Brain (organoid and tissue), 16 donors: ENCODE measurements at places on chromosomes 7 and 10.

- DNase-seq = no peak
Measured at GRCh38 chr7:28509251-28510025, 97.1 kb downstream of the CREB5 start.

DNA sequence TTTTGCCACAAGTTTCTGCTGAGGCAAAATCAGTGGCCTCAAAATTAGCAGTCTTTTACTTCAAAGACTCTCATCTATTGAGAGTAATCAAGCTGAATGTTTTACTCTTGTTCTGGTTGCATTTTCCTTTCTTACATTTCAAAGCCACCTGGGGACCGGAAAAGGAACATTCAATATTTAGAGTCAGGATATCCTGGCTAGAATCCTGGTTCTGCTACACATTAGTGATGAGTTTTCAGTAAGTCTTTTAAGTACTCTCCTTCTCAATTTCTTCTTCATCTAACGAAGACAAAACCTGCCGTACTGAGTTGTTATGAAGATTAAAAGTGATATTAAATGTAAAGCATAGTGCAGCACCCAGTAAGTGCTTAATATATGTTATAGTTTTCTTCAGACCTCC, 52.5 kb downstream of the LAMB4 start:
- no peak for DNase-seq

DNA sequence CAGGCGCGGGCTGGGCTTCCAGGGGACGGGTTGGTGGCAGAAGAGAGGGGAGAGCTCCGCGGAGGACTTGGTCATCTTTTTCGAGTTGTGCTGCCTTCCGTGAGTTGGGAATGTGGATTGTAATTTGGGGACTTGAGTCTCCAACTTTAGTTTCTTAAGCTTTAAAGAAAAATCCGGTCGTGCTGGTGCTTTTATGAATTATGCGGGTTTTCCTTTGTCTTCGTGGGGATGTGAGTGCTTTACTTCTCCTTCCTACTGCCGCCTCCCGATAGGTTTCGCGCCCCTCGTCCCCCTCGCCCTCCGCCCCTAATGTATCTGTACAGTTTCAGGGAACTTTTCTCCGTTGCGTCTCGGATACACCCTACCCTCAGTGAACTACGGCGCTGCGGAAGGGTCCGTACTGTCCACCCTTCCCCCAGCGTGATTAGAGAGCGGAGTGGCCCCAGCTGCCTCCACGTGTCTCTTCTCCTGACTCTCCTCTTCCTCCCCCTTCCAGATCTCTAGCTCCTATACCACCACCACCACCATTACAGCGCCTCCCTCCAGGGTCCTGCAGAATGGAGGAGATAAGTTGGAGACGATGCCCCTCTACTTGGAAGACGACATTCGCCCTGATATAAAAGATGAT, 649 bp downstream of the SCD start:
- no peak for DNase-seq

- no peak for DNase-seq
Measured at GRCh38 chr7:144709066-144709465, 126.8 kb downstream of the TPK1 start.

DNA sequence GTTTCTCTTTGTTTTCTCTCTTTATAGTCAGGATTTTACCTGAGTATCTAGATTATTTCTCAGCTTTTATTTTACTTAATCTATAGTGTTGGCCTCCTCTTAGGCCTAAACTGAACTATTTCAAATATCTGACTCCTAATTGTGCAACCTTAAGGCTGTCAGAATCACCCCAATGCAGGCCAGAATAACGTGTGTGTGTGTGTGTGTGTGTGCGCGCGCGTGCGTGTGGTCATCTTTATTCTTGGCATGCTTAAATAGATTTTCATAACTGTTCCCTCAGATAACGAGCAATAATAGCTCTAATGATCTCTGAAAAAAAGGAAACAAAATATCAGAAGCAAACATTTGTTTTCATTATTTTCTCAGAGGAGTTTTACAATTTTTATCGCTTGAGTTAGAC, 92.4 kb downstream of the PCDH15 start:
- no peak for DNase-seq

- no peak for DNase-seq
Measured at GRCh38 chr10:90819911-90820310, 37.9 kb downstream of the HTR7 start.

DNA sequence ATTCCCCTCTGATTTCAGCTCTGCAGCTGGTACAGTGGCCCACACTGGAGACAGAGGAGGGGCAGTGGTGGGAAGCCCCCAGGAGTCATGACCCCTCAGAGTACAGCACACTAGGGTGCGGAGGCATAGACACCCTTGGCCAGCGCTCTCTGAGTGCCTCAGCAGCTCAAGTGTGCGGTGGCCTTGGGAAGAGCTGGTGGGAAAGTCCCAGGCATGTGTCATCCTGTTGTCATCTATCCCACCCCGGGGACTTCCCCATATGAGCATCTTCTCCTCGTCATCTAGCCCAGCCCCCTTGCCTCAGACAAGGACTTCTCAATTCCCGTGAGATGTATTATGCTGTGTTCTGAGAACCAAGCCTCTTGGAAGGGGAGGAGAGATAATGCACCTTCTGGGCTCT, 15.6 kb upstream of the PPIF start:
- no peak for DNase-seq

DNA sequence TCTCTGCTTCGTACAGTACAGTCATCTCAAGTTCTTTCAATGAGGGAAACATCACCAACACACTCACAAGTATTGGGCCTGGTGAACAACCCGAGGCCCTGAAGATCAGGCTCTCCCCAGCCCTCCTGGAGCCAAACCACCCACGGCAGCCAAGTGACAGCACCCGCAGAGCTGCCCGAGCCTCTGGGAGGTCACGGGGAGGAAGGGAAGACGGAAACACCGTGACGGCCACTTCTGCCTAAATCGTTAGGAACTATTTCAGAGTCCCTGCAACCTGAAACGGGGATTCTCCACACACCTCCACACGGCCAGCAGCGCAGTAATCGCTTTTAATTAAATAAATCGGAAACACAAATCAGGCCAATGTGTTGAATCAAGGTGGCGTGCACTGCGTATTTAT, 222.6 kb downstream of the MAD1L1 start:
- DNase-seq = no peak

- DNase-seq = no peak
Measured at GRCh38 chr7:139875821-139876241, 46.8 kb downstream of the TBXAS1 start.

DNA sequence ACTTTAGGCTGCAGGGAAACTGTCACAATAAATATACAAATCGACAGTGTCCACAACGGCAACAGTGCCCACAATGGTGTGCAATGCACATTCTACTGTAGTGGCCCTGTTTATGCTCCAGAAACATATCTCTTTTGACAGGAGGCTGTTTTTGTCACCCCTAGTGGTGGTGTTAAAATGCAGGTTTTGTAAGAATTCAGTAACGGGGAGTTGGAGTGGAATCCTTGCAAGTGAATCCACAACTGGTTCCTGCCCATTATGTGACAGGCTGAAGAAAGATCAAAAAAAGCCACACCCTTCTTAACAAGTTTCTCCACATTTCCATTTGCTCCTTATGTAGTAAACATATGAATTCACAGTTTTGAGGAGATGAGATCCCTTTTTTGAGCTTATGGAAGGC, 58.5 kb downstream of the BEND7 start:
- no peak for DNase-seq

DNA sequence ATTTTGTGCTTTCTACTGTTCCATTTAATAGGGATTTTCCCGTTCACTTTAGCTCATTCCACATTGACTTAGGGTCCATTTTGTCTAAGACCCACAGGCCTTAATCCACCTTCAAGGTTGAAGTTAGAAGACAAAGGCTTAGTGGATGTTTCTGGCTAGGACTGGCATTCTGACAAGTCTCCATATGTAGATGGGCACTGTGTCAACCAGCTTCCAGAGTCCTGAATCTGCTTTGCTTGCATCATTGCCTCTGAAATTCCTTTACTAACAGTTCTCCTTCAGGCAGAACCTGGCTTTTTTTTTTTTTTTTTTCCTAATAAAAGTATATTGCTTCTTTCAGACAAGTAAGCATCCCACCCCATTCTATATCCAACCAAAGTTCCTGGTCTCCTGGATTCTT, 69.6 kb upstream of the PDCD4 start:
- DNase-seq = no peak

DNA sequence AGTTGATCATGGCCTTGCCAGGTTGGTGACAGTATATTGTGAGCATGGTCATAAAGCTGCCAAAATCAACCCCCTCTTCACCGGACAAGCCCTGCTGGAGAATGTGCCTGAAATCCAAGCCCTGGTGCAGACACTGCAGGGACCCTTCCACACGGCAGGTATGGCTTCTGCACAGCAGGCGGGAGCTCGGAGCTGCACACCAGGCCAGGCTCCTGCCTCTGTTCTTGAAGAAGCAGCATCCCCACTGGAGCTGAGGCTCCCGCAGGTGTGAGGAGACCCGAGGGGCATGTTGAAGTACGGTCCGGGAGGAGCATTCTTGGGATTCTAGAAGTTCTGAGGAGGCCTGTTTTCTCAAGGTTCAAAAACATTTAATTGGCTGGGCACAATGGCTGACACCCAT, 12.7 kb downstream of the DHTKD1 start:
- DNase-seq = no peak

GRCh38 chr10:110353244-110354119, 48.8 kb upstream of the SMNDC1 start:
- peak; percentile 58 for DNase-seq

DNA sequence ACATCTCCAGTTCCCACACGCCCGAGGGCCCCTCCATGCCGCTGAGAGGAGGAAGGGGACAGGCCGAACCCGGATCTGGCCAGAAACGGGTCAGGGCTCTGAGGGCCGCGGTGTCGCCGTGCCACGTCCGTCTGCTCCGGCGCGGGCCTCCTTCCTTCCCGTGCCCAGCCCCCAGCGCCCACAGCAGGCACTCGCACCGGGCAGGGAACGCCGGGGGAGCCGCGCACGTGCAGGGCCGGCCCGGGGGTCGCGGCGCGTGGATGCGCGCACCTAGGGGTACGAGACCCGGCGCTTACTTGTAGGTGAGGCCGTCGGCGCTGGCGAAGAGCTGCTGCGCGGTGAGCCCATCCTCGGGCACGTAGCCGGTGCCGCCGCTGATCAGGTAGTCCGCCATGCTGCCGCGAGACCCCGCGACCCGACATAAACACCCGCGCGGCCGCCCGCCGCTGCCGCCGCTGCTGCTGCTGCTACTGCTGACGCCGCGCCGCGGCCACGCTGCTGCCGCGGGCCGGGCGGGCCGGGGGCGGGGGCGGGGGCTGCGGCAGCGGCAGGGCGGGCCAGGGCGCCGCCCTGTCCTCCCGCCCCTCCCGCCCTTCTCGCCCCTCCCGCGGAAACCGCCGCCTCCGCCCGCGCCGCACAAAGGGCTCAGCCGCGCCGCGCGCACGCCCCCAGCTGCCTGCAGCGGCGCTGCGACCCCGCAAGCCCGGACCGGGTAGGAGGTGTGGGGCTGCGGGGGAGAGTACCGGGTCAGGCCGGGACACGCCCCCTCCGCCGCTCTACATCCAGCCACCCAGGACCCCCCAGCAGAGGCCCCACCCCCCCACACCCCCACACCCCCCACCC, 4.1 kb downstream of the IMPDH1 start:
- peak; percentile 79 for DNase-seq

GRCh38 chr7:36203071-36203790, 50.2 kb downstream of the EEPD1 start:
- no peak for DNase-seq

DNA sequence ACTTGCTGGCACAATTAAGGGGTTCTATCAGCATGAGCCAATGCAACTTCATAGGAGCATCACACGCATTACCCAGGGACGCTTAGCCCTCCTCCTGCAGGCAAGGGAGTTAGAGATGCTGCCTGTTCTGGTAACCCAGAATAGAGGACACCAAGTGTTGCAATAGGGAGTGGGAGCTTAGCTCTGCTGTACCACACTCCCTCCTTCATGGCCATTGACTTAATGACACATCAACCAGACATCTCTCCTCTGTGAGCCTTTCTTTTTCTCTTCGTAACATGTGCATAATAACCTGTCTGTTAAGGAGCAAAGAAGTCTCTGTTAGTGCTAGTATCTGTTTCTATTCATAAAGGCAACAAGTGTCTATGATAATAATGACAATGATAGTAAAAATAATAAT, 282.4 kb downstream of the SORCS3 start:
- no peak for DNase-seq

GRCh38 chr7:30225863-30226613, 58.4 kb upstream of the ZNRF2 start:
- DNase-seq = peak; percentile 68

DNA sequence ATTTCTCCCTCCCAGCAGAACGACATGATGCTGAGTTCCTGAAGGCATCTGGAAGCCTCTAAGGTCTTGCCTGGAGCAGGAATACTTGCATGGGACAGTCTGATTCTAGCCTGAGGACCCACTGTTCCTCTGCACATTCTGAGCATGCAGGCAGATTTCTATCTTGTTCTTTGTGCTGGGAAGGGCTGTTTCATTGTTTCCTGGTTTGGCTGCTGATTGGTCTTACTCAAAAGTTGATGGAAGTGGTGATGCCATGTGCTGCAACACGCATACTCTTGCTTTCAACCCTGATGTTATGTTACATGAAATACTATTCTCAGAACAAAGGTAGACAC, 307.0 kb downstream of the GATA3 start:
- DNase-seq = no peak

GRCh38 chr10:24465891-24466818, 257.2 kb downstream of the KIAA1217 start:
- DNase-seq = no peak

DNA sequence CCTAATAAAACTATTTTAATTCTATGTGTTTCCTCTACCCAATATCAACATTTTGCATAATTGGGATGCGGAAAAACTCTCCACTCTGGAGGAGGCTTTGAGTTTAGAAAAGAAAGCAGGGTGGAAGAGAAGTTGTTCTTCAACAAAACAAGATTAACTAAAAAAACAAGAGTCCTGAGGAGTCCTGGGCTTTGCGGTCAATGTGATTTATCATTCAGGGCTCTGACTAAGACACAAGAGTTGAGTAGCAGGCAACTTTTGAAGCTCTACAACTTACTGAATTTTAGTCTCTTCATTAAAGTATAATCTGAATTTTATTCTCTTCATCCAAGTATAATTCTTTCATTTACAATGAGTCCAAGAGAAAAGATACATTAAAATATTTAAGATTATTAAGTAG, 18.3 kb upstream of the TMEM26 start:
- DNase-seq = no peak
